Stimulated activated CD8-positive, alpha-beta memory T cell treated with anti-CD3 and anti-CD28 coated beads, Interleukin-15, amount 100 ng/mL, for 4 hours (primary cell): ENCODE measurements at places on chromosomes 5 and 9.

DNA sequence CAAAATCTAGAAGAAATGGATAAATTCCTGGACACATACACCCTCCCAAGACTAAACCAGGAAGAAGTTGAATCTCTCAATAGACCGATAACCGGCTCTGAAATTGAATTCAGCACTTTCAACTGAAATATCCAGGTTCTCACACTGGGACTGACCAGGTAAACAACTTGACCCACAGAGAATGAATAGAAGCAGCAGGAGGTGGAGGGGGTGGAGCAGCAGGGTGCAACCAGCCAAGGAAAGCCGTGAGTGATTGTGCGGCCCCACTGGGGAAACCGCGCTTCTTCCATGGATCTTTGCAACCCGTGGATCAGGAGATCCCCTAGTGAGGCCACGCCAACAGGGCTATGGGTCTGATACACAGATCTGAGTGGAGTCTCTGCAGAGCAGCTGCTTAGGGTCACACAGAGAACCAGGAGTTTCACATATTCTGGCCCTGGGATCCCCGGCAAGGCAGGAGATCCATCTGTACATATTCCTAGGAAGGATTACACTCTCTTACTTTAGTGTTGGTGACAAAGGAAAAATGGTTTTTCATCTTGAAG is 181.5 kb downstream of the SLCO4C1 start:
- no peak for DNase-seq

DNA sequence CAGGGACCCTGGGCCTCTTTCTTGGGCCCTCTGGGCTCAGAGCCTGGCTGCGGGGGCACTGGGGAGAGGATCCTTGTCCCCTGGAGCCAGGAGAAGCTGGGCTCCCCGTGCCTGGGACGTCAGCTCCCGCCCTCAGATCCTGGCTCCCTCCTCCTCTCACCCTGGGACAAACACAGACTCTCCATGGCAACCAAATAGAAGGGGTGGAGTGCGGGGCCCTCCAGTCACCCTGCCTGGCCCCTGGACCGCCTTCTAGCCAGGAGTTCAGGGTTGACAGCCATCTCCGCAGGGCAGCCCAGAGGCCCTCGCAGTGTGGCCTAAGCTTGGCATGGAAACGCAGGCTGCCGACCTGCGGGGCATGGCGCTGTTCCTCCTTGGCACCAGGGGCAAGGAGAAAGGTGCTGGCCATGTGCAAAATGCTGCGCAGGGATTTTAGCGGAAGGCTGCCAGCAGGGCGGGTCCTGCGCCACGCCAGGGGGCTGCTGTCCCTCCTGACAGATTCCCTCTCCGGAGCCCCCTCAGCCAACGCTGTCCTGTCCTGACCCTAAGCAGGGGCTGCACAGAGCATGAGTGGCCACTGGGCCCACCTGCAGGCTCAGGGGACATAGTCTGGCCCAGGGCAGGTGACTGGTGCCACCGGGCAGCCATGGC is 1.0 kb downstream of the ZDHHC11 start:
- DNase-seq, result no peak

DNA sequence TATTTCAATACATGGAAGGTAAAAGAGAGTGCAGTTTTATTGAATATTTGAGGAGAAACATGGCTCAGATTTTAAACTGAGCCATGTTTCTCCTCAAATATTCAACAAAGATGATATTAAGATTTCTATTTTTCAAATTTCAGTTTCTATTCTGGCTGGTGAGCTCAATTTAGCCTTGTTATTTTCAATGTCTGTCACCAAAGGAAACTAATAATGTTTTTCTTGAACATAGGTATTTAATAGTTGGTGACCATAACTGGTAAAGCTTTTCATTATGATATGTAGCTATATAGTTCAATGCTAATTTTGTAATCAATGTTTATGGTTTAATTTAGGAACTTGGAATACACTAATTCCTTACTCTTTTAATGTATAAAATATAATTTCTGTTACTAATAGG is 177.4 kb downstream of the FER start:
- no peak for DNase-seq

DNA sequence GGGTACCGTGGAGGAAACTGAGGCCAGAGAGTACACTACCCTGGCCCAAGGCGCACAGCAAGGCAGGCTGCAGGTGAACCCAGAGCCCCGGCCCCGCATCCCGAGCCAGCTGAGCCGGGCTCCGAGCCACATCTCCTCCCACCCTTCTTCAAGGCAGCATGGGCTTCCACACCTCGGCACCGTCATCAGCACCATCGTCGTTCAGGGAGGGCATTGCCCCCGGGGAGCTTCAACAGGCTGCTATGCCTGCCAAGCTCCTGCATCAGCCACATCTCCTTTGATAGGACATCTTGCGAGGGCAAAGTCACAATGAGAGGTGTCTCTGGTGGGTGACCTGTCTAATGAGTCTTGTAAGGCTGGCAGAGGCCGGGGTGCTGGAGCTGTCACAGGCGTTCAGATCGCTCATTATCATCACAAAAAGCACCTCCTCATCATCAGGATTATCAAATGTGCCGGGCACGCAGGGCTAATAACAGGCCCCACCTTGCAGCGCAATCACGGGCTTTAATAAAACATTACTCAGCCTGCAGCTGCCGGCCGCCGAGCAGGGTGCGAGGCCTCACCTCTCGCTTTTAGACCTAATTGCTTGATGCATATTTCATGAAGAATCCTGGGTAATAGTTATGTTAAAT is 20.0 kb upstream of the SLC25A51 start:
- no peak for DNase-seq

DNA sequence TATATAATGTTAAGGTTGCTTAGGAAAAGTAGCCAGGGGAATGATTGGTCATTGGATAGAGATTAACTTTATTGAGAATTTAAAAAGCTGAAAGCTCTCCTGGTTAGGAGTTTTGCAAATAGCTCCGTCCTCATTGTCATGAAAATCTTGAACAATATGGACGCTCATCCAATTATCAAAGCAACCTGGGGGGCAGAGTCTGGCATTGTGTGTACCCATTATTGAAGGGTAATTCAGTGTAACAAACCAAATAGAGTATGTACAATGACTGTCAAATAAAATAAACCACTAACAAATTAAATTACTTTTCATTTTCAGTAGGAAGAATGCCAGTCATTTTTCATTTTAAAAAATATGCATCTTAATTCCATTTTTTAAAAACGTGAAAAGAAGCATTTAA is 144.0 kb upstream of the GPR151 start:
- DNase-seq, result no peak

- no peak for DNase-seq
Measured at GRCh38 chr5:18576586-18576985, 942.3 kb downstream of the TAF11L14 start.
